Stimulated activated CD4-positive, alpha-beta T cell treated with anti-CD3 and anti-CD28 coated beads, Interleukin-4, amount 100 ng/mL, for 1 hour (primary cell): ENCODE measurements at places on chromosomes 3 and 15.

- no peak for DNase-seq
Measured at GRCh38 chr15:80752204-80752603, 27.0 kb upstream of the CEMIP start.

DNA sequence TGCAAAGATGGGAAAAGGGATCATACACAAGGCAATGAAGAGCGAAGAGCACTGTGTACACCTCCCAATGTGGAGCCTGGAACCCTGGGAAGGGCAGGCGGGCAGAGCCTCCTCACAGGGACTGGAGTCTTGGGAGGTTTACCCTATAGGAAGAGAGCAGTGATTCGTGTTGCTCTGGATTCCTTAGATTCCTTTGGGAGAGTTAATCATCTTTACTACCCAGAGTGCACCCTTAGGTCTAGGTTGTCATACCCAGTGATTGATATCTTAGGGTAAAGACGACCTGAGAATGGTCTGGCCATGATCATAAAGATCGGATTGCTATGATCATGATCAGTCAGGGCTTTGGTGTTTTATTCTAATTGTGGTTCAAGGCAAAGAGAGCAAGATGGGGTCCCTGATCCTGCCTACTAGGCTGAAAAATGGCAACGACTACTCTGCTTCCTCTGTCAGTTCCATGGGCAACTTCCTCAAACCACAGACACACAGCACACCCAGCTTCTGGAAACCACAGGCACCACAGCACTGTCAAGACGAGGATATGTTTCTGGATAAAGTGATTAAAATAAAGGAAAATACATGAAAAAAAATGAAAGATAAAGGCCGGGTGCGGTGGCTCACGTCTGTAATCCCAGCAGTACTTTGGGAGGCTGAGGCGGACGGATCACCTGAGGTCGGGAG, 20.4 kb upstream of the MAP6D1 start:
- no peak for DNase-seq

- DNase-seq, result no peak
Measured at GRCh38 chr15:84911879-84912660, 27.6 kb downstream of the SLC28A1 start.

GRCh38 chr3:7576071-7576470, 715.2 kb downstream of the GRM7 start:
- no peak for DNase-seq

DNA sequence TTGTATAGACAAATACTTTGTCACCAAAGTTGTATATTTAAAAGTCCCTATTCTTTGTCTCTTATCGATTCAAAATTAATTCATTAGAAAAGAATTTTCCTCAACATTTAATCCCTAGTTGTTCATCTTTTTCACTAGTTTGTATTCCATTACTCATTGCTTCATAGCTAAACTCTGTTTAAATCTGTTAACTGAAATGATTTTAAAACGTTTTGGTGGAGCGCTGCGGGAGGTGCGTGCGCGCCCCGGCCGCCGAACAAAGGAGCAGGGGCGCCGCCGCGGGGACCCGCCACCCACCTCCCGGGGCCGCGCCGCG, 56.4 kb upstream of the GOLGA8A start:
- no peak for DNase-seq

GRCh38 chr15:66032006-66032405, 162.7 kb downstream of the RAB11A start:
- no peak for DNase-seq

DNA sequence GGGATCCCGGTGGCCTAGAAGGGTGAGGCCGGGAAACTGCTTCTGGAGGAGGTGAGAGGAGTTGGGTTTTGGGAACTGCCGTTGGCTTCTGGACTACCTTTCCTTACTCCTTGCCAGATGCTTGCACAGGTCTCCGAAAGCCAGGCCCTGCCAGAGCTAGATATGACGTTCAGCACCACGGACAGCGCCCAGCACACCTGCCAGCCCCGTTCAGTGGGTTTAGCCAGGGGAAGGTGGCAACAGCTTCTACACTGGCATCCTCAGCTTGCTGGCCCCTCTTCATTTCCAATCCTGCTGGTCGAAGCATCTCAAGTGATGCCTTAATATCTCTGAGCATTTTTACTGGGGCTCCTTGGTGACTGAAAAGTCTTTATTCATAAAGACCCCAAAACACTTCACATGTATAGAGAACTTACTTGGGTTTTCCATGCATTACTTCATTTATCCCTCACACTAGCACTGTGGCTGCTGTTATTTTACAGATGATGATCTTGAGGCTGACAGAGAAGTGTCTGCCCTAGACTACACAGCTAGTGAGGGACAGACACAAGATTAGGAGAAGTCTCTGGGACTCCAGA, 21.9 kb downstream of the HCN4 start:
- DNase-seq, result peak; percentile 65

GRCh38 chr15:24957691-24958090, 2.9 kb downstream of the SNRPN start:
- DNase-seq, result no peak

DNA sequence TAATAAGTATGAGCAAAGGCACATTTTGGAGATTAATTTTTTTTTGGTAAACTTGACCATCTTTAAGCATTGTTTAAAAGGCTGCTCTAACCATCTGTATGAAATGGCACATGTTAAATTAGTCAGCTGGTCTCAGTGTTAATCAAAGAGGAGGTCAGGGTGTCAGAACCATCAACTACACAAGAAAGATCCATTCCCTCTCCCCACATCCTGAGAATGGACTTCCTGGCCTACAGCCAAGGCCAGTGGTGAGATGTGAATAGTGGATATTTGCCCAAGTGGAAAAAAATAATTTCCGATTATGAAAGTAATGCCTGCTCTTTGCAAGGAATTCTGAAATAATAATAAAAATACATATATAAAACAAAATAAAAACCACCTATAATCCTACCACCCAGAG, 641.7 kb downstream of the NR2F2 start:
- DNase-seq, result no peak

DNA sequence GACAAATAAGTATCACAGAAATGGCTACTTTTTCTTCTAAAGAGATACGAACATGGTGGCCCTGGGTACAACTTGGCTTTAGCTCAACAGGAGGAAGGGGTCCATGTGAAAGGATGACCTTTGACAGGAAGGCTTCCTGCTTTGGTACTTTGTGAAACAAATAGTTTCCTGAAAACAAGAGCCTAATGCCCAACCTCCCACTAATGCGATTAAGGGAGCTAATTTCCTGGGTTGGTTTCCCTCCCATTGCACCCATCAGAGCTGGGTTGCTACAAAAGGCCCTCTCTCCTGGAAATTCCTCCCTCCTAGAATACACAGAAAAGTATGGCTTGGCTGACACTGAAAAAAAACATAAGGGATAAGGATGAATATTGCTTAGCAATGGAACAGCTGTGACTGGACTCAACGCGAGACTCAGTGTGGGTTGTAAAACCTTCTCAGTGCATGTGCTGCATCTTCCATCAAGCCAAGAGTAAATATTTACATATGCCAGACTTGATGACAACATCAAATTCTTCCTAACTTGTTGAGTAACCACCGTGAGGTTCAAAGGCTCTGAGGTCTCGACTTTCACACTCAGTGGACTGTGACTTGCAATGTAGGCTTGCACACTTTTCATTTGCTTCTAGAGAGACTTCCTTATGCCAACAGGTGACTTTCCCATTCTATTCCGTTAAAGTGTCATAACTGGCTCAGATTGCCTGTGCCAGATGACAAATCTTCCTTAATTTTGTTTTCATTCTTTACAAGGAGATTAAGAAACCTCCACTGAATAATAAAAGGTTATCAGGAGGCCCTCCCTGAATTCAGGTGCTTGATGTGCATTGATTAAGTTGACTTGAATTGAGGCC, 60.1 kb downstream of the ADAMTS9 start:
- no peak for DNase-seq

- DNase-seq, result no peak
Measured at GRCh38 chr3:29144807-29145206, 136.1 kb upstream of the RBMS3 start.

DNA sequence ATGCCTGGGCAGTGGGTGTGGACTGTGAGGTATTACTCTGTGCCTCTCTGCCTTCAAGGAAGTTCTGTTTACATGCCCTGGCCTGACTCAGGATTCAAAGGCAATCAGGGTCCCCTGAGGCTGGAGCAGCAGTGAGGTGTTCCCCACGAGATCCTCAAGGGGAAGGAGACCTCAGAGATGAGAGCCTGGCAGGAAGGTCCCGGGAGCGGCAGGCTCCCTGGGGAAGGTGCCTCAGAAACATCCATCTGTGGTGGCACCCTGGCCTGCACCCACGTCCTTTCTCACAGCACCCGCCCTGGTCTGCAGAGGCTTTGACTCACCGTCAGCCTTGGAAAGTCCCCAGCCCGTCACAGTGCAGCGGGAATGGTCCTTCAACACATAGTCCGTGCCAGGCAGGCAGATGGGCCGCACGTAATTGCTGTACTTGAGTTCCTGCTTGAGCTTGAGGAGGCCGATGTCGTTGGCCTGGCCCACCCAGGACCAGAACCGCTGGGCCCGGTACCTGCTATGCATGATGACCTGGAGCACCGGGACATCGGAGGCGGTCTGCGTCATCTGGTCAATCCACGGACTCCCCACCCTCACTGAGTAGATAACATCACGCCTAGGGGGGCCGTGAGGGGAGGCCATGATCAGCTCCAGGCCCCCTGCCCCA, 3.6 kb downstream of the PRSS50 start:
- no peak for DNase-seq

DNA sequence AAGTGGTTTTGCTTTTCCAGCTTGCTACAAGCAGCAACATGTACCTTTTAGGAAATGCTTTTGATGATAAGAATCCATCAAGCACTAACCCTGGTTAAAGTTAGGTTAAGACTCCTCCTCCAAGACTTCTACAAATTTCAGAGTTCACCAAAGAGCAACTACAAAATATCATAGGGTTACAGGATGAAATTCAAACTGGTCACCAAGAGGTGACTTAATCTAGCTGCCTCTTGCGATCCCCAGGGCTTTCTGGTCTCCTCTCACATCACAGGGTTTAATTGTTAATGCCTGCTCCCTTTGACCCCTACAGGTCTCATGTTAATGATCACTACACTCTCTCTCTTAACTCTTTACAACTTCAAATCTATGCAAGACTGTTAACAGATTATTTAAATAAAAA, 66.5 kb downstream of the DPH6 start:
- DNase-seq, result no peak

GRCh38 chr3:156014489-156014888, 105.9 kb upstream of the KCNAB1 start:
- no peak for DNase-seq

GRCh38 chr15:41928637-41929620, 35.1 kb upstream of the SPTBN5 start:
- DNase-seq, result no peak

GRCh38 chr3:128113817-128114794, 9.5 kb downstream of the RUVBL1 start:
- DNase-seq, result no peak

DNA sequence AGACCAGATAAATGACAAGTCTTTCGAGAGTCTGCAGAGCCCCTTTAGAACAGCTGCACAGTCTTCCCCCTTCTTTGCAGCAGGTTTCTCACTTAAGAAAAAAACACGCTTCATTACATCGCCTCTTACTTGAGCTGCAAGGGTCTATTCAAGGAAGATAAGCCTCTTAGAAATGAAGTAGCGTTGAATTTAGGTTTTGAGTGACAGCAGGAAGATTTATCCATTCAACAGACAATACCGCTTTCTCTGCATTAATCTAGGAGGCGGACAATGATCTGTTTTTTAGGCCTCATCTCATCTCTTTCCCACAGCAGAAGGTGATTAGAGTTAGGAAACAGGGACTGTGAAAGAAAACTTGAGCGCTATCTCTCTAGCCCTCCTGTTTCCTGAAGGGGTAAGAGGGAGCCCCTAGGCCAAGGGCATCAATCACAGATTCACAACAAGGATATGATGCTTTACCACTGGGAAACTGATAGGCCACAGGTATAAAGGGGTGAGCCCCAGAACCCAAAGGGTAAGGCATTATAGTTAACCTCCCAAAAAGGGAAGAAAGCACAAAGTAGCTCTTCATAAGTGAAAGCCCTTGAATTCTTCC, 84.3 kb downstream of the MECOM start:
- no peak for DNase-seq
